Smooth muscle cell of the coronary artery (primary cell): ENCODE measurements at places on chromosomes 16 and 17. TPM values are rescaled to one million over a fixed set of nuclear protein-coding genes. Genes with fewer than 3 reads are reported as not detected.

The GRAPL gene
- 0.15 and 0.47 TPM in 2 replicates for total RNA-seq

The CAVIN1 gene
- total RNA-seq, result 602 and 708 TPM in 2 replicates

The HSD11B2 gene
- total RNA-seq, result not detected in 2 replicates

The BEAN1 gene
- under 0.01 and 0.35 TPM in 2 replicates for total RNA-seq

The COA3 gene
- total RNA-seq, result 61.5 and 63.4 TPM in 2 replicates
